Stimulated activated CD8-positive, alpha-beta memory T cell treated with anti-CD3 and anti-CD28 coated beads, Interleukin-7, amount 100 ng/mL, for 1 hour (primary cell): ENCODE measurements at places on chromosomes 12 and 14.

DNA sequence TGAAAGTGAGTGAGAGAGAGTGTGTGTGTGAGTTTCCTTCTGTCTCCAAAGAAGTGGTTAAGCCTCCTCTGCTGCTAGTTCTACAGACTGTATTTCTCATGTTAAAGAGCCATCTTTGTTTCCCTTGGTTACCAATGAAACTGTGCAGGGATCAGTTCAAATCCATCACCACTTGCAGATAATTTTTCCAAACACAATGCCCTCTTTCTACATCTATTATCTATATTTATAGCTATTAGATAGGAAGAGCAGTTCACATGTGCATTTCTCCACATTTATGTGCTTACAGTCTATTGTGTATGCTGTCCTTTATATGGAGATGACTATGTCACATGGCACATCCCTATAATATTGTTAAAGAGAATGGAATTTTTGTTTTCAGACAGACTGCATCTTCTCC is 2.2 kb upstream of the DAAM1 start:
- DNase-seq = no peak

- no peak for DNase-seq
Measured at GRCh38 chr14:103879570-103880347, 32.4 kb upstream of the PPP1R13B start.

GRCh38 chr12:114744691-114745090 is 60.7 kb upstream of the TBX3 start:
- DNase-seq = no peak

DNA sequence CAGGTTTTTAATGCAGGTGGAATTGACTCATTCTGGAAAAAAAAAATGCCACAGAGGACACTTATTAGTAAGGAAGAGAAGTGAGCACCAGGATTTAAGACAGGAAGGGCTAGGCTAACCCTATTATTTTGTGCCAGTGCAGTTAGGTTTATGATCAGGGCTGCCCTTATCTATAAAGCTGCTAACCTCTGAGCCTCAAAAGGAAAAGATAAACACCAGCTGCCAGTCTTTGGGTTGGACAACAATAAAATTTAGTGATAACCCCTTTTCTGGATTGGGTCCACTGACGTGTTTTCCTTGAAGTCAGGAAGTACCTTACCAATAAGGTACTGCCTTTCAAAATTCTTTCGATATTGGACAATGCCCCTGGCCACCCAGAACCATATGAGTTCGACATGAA is 128.9 kb downstream of the NUBPL start:
- no peak for DNase-seq

- no peak for DNase-seq
Measured at GRCh38 chr14:89992273-89992672, 36.5 kb downstream of the TDP1 start.

DNA sequence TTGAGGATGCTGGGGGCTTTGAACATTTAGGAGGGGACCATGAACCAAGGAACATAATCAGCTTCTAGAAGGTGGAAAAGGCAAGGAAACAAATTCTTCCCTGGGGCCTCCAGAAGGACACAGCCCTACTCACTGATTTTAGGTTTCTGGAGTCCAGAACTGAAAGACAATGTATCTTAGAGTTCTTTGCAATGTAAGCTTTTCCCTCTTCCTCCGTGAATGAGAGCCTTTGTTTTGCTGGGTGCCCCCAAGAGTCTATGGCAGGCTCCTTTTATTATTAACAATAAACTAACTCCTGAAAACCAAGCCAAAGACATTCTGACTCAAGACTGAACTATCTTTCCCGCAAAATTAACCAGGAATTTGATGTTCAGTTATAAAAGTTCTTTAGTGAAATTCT is 204.1 kb downstream of the STXBP6 start:
- DNase-seq = no peak

GRCh38 chr12:73361864-73362230 is 1089.7 kb downstream of the TRHDE start:
- no peak for DNase-seq

DNA sequence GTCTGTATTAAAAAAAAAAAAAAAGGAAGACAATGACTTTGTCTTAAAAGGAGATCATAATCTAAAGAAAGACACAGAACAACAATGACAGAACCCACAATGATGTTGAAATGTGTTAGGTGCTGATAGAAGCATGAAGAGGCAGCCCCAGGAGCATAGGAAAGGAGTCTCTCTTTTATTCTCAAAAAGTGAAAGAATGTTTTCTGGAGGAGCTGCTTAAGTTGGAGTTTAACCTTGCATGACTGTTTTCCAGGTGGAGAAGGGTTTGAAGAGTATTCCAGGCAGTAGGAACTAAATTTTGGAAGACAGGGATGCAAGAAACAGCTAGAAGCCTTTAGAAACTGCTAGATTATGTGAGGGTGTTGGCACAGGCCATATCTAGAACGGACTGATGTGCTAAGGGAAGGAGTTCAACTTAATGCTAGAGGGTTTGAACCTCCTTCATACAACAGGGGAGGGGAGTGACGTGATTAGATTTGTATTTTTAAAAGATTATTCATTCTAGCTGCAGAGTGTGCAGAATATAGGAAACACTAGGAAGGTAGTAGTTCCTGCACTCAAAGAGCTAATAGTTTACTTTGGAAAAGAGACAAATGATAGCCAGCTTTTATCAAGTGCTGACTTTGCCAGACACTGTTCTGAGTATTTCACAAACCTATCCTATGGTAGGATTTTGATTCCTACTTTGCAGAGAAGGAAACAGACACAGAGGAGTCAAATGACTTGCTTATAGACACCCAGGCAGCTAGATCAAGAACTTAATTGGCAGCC is 4.6 kb upstream of the RPL6 start:
- no peak for DNase-seq

GRCh38 chr14:43525658-43526057 is 981.4 kb downstream of the FSCB start:
- no peak for DNase-seq

DNA sequence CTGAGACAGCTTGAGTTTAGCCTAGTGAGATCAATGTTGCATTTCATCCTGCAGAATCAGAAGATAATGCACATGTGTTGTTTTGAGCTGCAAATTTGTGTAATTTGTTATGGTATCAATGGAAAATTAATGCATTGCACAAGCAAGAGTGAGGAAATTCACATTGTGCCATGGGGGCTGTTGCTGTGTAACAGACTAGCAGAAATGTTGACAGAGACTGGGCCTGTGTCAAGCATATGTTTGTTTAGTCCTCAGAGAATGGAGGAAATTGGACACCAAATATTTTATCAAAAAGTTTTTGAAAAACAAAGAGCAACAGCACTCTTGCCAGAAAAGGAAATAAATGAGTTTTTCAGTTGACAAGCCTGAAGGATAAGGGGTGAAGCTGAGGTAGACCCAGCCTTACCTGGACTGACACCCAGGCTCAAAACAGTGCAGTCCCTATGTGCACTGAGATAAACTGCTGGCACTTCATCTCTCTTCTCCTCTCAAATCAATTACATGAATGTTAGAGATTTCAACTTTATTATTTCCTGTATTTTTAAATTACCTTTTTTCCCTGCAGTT is 1150.0 kb downstream of the FSCB start:
- DNase-seq = no peak
